A549 treated with ZK216348 at 1 μM for 4 hours (cell line): ENCODE measurements at places on chromosomes 7 and 10. TPM values are rescaled to one million over a fixed set of nuclear protein-coding genes. Genes with fewer than 3 reads are reported as not detected.

The HELLS gene
- 20.9 to 30.5 TPM (median 29.2 TPM) in 5 replicates for total RNA-seq

The MOSPD3 gene
- total RNA-seq: 14.8 to 23.1 TPM (median 20.0 TPM) in 5 replicates

The CRYGN gene
- not detected in 5 replicates for total RNA-seq

The OR6V1 gene
- total RNA-seq: not detected in 5 replicates

The GSDME gene
- 31.2 to 48.7 TPM (median 36.5 TPM) in 5 replicates for total RNA-seq

The CAPZA2 gene
- 102 to 250 TPM (median 122 TPM) in 5 replicates for total RNA-seq

The TYW1B gene
- total RNA-seq: 2.4 to 3.0 TPM (median 2.6 TPM) in 5 replicates

The ANXA7 gene
- 107 to 140 TPM (median 108 TPM) in 5 replicates for total RNA-seq

The CFAP43 gene
- total RNA-seq: 0.19 to 0.38 TPM (median 0.27 TPM) in 4 of 5 replicates, not detected in the other

The UNC5B gene
- total RNA-seq: 0.72 to 1.7 TPM (median 1.3 TPM) in 5 replicates

The CALHM3 gene
- 0.27 to 0.55 TPM (median 0.32 TPM) in 5 replicates for total RNA-seq

The SUFU gene
- total RNA-seq: 4.9 to 8.2 TPM (median 7.2 TPM) in 5 replicates

The SPDYE11 gene
- total RNA-seq: not detected in 5 replicates

The CCDC7 gene
- total RNA-seq: 0.37 to 1.0 TPM (median 0.76 TPM) in 5 replicates

The SH2B2 gene
- total RNA-seq: 1.2 to 4.6 TPM (median 3.8 TPM) in 5 replicates

The WIPF3 gene
- 0.49 to 0.77 TPM (median 0.62 TPM) in 5 replicates for total RNA-seq

The DMBT1 gene
- 0.07 to 0.18 TPM (median 0.13 TPM) in 5 replicates for total RNA-seq

The HYAL4 gene
- total RNA-seq: 0.08 to 0.09 TPM in 2 of 5 replicates, not detected in the others

The TMEM184A gene
- total RNA-seq: 6.8 to 14.2 TPM (median 11.3 TPM) in 5 replicates

The RSU1 gene
- 78.5 to 89.4 TPM (median 83.3 TPM) in 5 replicates for total RNA-seq

The HOXA13 gene
- 1.3 to 2.6 TPM (median 2.2 TPM) in 5 replicates for total RNA-seq

The ZNF438 gene
- 1.5 to 2.3 TPM (median 1.6 TPM) in 5 replicates for total RNA-seq

The CDK1 gene
- 55.6 to 101 TPM (median 90.3 TPM) in 5 replicates for total RNA-seq

The TAC1 gene
- not detected in 5 replicates for total RNA-seq

The GIMAP8 gene
- total RNA-seq: 0.06 TPM in 1 of 5 replicates, not detected in the others

The SLC18A3 gene
- not detected in 5 replicates for total RNA-seq

The GIMAP5 gene
- 0.24 TPM in 1 of 5 replicates, not detected in the others for total RNA-seq

The NUTM2E gene
- 0.25 to 0.90 TPM (median 0.31 TPM) in 5 replicates for total RNA-seq

The EPO gene
- total RNA-seq: not detected in 5 replicates

The METTL27 gene
- 4.8 to 10.2 TPM (median 8.1 TPM) in 5 replicates for total RNA-seq

The GCK gene
- not detected in 5 replicates for total RNA-seq

The RBP3 gene
- total RNA-seq: not detected in 5 replicates

The C10orf95 gene
- 0.13 to 0.34 TPM (median 0.19 TPM) in 4 of 5 replicates, not detected in the other for total RNA-seq

The MKI67 gene
- total RNA-seq: 65.0 to 72.3 TPM (median 70.8 TPM) in 5 replicates

The GNAI1 gene
- 22.9 to 49.3 TPM (median 34.3 TPM) in 5 replicates for total RNA-seq

The NRBF2 gene
- total RNA-seq: 17.4 to 28.0 TPM (median 19.0 TPM) in 5 replicates

The OR9A2 gene
- total RNA-seq: not detected in 5 replicates

The GPR15LG gene
- not detected in 5 replicates for total RNA-seq

The EBLN1 gene
- not detected in 5 replicates for total RNA-seq

The IFIT1B gene
- not detected in 5 replicates for total RNA-seq

The CREB5 gene
- 2.1 to 4.2 TPM (median 3.6 TPM) in 5 replicates for total RNA-seq

The RAB19 gene
- total RNA-seq: not detected in 5 replicates
